Activated CD4-positive, alpha-beta memory T cell treated with anti-CD3 and anti-CD28 coated beads, Interleukin-2, amount 10 ng/mL, durations not matched to agents 7 days and 5 days (primary cell): ENCODE measurements at places on chromosomes 1 and 21.

DNA sequence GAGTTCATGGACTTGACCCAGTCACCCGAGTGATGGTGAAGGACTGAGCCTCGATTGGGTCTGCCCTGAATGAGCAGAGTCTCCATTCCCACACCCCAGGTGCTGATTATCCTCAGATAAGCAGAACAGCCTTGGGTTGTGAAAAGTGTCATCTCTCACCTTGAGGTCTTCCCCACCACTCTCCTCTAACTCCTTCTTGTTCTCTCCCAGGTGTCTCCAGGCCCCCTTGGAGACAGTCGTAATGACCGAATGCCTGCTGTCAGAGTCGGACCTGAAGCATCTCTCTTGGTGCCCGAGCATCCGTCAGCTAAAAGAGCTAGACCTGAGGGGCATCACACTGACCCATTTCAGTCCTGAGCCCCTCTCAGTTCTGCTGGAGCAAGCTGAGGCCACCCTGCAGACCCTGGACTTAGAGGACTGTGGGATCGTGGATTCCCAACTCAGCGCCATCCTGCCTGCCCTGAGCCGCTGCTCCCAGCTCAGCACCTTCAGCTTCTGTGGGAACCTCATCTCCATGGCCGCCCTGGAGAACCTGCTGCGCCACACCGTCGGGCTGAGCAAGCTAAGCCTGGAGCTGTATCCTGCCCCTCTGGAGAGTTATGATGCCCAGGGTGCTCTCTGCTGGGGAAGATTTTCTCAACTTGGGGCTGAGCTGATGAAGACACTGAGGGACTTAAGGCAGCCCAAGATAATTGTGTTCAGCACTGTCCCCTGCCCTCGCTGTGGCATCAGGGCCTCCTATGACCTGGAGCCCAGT lies 3.4 kb downstream of the PRAMEF12 start:
- no peaks in the 10 kb centered on the region for H3K4me1 ChIP-seq
- H3K36me3 ChIP-seq: no peaks in the 10 kb centered on the region
- no peak for DNase-seq
- peaks cover 3% of the 10 kb centered on the region for H3K27me3 ChIP-seq
- no peak overlapping the region for H3K4me3 ChIP-seq

DNA sequence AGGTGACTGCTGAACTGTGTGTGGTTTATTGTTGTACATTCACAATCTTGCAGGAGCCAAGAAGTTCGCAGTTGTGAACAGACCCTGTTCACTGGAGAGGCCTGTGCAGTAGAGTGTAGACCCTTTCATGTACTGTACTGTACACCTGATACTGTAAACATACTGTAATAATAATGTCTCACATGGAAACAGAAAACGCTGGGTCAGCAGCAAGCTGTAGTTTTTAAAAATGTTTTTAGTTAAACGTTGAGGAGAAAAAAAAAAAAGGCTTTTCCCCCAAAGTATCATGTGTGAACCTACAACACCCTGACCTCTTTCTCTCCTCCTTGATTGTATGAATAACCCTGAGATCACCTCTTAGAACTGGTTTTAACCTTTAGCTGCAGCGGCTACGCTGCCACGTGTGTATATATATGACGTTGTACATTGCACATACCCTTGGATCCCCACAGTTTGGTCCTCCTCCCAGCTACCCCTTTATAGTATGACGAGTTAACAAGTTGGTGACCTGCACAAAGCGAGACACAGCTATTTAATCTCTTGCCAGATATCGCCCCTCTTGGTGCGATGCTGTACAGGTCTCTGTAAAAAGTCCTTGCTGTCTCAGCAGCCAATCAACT lies 6.4 kb upstream of the PIGV start:
- no peak overlapping the region for H3K27ac ChIP-seq
- no peak for DNase-seq
- no peaks in the 10 kb centered on the region for H3K27me3 ChIP-seq
- H3K36me3 ChIP-seq: peaks cover 57% of the 10 kb centered on the region

DNA sequence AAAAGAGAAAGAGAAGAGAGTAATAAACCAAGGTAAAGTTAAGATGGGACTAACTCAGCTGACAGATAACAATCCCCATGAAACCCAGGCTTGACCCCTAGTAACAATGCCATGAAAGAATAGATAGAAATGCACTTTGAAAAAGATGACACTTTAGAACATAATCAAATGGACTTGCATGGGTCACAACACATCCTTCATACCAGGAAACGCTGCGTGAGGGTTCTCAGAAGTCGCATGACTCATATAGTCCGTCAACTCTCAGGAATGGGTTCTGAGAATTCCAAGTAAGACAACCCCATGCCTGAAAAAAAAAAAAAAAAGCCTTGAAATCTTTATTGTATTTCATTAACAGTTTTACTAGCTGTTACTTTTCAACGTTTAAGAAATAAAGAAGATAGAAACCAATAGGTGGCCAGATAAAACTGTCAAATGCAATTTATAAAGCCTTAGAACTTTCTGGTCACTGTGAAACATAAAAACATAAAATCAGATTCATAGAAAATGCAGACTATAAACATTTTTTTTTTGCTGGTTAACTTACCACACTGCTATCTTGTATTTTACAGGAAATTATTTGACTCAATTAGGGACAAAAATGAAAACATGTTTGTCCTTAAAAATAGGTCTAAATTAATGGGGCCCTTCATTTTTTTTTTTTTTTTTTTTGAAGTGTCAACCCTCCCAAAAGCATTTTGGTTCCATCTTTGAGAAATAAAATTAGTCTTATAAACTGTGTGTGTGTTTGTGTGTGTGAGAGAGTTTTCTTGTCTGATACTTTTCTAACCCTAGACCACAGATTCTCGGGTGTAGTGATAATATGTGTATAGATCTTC lies 202.1 kb downstream of the NCAM2 start:
- peak overlapping the region; percentile 47 for H3K4me3 ChIP-seq
- peak overlapping the region; percentile 81 for H3K27ac ChIP-seq
- peak; percentile 62 for DNase-seq
- peaks cover 3% of the 10 kb centered on the region for H3K36me3 ChIP-seq

GRCh38 chr1:43509740-43510375 lies 20.8 kb upstream of the PTPRF start:
- no peak overlapping the region for H3K27ac ChIP-seq
- H3K36me3 ChIP-seq: peaks cover 3% of the 10 kb centered on the region
- H3K27me3 ChIP-seq: peaks cover under 1% of the 10 kb centered on the region
- H3K4me1 ChIP-seq: peaks cover 22% of the 10 kb centered on the region
- no peak overlapping the region for H3K4me3 ChIP-seq

GRCh38 chr1:230365723-230366307 lies 60.3 kb downstream of the PGBD5 start:
- H3K27me3 ChIP-seq: peaks cover 6% of the 10 kb centered on the region
- no peak for DNase-seq
- no peaks in the 10 kb centered on the region for H3K4me1 ChIP-seq
- H3K27ac ChIP-seq: no peak overlapping the region
- H3K4me3 ChIP-seq: no peak overlapping the region

- no peak overlapping the region for H3K27ac ChIP-seq
- no peaks in the 10 kb centered on the region for H3K36me3 ChIP-seq
- H3K4me1 ChIP-seq: peaks cover 11% of the 10 kb centered on the region
- DNase-seq: no peak
- H3K27me3 ChIP-seq: no peaks in the 10 kb centered on the region
These were observed 24.9 kb downstream of the ETNK2 start for GRCh38 chr1:204126956-204127355.

GRCh38 chr1:206544562-206545257 lies 37.4 kb downstream of the RASSF5 start:
- H3K36me3 ChIP-seq: no peaks in the 10 kb centered on the region
- no peaks in the 10 kb centered on the region for H3K27me3 ChIP-seq
- peak; percentile 83 for DNase-seq
- H3K27ac ChIP-seq: no peak overlapping the region
- peaks cover 17% of the 10 kb centered on the region for H3K4me1 ChIP-seq

DNA sequence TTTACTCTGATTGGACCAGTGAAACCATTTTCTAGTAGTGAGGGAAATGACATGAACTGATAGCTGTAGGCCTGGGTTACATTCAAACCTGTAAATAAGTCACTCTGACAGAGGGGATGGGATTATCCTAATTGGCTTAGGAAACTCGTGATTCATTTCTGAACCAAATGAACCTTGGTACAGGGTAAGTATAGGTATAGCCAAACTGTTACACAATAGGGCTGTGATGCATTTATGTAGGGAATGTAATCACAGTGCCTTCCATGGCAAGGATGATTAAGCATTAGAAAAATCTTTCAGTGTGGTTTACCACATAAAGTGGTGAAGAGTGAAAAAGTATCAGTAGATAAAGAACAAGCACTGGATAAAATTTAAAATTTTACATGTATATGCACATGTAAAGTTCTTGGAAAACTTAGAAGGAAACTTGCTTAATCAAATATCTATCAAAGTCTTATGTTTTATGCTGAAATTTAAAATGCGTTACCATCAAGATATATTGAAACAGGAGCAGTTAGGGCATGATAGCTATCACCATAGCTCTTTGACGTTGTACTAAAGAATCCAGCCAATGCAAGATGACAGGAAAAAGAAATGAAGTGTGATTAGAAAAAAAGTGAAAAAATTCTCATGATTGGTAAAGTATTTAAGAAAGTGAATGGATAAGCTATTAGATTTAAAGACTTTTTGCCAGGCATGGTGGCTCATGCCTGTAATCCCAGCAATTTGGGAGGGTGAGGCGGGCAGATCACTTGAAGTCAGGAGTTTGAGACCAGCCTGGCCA lies 63.0 kb downstream of the RABGAP1L start:
- H3K4me1 ChIP-seq: peaks cover 13% of the 10 kb centered on the region
- no peaks in the 10 kb centered on the region for H3K27me3 ChIP-seq
- no peak overlapping the region for H3K27ac ChIP-seq
- DNase-seq: no peak
- H3K36me3 ChIP-seq: peaks cover 31% of the 10 kb centered on the region
